ENCODE measurements at places on chromosomes 1 and 21. TPM values are rescaled to one million over a fixed set of nuclear protein-coding genes. Genes with fewer than 3 reads are reported as not detected.

Gene WNT3A
- total RNA-seq: not detected

Gene SH3D21
- total RNA-seq: 2.5 TPM

Gene CFHR5
- total RNA-seq: not detected

Gene NBPF4
- 0.11 TPM for total RNA-seq

Gene CELA3B
- not detected for total RNA-seq

Gene ESRRG
- total RNA-seq: not detected

Gene SLAMF8
- 3.2 TPM for total RNA-seq

DNA sequence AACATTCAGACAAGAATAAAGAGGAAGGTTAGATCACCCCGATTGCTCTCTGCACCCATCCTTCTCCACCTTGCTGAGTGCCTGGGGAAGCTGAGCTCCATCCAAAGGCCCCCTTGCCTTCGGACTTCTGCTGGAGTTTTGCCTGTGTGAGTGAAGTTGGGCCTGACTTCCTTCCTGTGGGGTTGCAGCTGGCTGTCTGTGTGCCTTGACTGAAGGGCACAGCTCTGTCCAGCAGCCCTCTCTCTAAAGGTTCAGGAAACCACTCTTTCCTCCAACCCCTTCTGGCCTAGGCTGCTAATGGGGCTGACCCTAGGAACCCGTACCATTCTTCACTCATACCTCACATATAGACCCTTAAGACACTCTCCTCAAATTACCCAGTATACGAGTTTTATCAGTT lies 173.4 kb upstream of the HMCN1 start:
- no peak for DNase-seq

DNA sequence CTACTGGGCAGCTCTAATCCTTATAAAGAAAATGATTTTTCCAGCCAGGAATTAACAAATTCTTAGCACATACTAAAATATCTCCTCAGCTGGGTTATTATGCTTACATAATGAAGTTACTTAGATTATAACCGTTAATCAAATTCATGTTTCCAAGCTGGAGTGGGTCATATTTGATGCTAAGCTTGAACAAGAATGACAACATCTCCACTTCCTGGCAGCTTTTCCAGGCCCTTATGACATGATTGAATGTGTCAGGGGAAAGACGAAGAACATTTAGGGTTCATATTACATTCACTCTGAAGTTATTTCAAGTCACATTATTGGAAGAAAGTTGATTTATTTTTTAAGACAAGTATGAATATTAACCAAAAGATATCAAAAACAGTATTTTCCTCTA lies 333.7 kb downstream of the PCP4 start:
- DNase-seq: no peak

DNA sequence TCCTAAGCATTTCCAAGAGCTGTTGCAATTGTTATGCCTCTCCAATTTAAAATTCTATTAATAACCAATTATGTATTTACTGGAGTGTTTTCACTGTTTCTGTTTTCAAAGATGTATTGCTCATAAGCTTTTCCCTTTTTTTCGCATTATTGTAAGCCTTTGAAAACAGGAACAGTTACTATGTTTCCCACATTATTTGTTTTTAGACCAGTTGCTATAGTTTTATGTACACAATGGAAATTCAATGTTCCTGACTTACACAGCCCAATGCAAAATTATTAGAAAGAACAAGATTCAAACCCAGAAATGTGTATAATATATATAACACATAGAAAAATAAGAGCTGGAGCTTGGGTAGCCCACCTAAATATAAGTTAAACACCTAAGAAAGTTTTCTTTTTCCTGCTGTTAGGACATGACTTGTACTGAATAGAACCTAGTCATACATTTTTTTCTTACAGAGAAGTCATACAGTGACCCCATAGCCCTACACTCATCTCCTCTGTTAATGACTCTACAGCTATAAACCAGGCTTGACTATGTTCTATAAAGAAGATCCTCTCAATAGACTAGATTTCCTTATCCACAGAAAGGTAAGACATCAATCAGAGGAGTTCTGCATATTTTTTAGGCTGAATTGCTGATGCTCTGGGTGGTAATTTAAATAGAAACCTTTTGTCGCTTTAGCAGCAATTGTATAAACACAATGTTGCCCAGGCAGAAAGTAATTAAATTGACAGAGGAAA lies 299.6 kb downstream of the USH2A start:
- DNase-seq: no peak

DNA sequence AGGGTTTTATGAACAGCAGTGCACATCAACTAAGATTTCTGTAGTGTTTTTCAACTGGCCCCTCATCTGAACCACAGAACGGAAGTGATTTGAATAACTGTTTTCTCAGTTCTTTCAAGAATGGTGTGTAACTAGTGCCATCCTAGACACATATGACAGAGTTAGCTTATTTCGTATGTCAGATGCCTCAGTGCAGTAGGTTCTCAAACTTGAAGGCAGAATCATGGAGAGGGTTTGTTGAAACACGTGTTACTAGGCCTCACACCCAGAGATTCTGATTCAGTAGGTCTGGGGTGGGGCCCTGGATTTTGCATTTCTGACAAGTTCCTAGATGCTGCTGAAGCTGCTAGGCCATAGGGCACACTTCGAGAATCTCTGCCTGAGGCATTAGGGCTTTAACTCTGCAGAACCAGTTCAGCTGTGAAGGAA lies 49.0 kb downstream of the SCCPDH start:
- no peak for DNase-seq

DNA sequence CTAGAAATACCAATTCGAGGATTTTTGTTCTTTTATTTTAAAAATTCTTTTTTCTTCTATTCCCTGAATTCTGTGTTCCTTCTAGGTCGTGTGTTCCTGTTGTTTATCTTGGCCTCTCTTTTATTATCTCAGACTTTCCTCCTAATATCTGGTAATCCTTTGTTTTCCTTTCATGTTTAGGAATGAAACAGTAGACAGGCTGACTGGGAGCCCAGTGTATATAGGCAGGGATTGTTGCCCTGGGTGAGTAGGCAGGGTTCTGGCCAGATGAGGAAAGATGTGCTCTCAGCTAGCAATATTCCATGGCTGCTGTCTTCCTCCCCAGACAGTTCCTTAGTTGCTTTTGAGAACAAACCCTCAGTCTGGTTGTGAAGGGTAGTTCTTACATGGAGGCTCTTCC lies 161.8 kb upstream of the PDE4B start:
- no peak for DNase-seq

DNA sequence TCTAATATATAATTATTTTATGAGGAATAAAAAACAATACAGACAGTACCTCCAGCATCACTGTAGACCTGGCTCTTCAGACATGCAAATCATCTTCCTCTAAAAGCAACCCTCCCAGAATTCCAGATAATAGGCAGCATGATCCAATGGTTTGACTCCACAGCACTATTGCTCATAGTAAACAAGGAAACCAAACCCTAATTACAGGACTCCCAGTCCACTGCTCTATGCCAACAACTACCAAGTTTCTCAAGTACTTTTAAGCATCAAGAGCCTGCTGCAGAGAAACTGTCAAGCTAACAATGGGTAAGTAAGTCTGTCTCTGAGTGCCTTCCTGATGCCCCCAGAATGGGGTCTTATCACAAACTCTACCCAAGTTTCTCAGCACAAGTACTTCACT lies 57.2 kb downstream of the EYA3 start:
- no peak for DNase-seq

DNA sequence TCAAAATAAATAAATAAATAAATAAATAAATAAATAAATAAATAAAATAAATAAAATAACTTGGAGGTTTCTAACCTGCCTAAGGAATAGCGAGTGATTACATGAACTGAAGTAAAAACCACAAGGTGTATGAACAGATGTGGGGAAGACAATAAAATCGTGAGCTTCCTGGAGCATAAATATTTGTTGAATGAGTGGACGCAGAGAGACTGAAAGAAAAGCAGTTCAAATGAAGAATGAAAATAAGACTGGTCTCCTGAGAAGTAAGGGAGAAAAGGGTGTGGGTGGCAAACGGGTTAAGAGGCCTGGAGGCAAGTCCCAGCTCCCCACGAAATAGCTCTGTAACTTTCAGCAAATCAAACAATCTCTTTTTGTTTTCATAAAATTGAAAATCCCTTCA lies 33.6 kb downstream of the CHML start:
- DNase-seq: no peak

DNA sequence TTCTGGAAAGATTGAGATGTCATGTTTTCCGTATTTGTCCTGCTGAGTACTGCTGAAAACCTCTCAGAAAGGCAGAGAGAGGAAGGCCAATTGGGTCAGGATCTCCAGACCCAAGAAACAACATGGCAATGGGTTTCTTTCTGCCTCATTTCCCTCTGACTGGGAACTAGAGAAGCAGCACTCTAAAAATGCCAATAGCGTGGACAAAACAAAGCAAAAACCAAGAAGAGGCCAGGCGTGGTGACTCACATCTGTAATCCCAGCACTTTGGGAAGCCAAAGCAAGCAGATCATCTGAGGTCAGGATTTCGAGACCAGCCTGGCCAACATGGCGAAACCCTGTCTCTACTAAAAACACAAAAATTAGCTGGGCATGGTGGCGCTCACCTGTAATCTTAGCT lies 18.3 kb downstream of the TNFRSF9 start:
- no peak for DNase-seq

GRCh38 chr21:42174173-42174572 lies 44.8 kb upstream of the ABCG1 start:
- DNase-seq: no peak

DNA sequence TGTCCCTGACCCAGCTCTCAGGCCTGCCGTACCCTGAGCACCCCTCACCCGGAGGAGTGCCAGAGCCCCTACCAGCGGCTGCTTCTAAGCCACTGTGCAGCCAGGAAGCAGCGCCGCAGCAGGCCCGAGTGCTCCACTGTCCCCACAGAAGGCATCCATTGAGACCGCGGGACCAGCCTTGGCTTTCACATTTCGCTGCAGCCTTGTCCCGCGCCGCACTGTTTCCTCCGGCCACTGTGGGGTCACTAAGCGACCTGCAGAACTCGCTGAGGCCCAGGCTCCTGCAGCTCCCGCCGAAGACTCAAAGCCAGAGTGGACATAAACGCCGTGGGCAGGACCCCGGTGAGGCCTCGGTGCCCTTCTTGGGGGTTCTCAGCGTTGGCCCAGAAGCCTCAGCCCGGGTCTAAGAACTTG lies 3.0 kb downstream of the ALX3 start:
- no peak for DNase-seq

DNA sequence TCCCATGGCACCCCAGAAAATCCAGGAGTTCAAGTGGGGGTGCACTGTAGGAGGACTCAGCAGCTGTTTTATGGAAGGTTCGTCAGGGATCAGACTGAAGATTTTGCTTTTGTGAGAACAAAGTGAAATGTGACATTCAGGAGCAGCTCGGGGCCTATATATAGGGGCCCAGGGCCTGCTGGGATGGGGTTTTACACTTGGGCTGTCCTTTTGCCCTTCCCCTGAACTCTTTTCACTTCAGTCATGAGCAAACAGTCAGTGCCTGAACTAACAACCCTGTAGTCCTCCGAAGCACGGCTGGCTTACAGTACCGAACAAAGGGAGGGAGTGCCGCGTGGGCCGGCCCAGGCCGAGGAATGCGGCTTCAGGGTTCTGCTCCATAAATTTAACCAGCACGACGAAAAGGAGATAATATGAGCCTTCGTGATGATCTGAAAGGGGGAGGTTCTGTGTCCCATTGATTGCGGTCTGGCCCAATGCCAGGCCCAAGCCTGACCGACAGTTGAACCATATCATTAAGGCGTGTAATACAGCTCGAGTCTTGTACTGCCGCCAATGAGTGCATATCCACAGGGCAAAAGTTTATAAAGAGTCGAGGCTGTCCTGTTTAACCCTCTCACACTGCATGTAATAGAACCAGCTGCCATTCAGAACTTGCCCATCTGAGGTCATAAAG lies 139.9 kb downstream of the DHRS3 start:
- no peak for DNase-seq

DNA sequence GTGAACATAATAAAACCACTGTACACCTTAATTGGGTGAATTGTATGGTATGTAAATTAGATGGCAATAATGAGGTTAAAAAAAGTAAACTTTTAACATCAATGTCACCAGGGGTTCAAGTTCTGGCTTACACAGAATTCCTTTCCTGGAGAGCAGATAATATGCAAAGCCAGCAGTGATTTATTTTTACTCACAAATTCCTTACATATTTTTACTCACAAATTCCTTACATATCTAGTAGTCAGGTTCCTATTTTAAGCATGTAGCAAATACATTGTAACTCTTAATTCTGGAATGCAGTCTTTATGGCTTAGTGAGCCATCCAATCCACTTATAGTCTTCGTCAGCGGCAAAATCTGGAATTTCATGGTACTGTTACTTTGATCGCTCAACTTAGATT lies 1.3 kb upstream of the UBE4B start:
- no peak for DNase-seq

DNA sequence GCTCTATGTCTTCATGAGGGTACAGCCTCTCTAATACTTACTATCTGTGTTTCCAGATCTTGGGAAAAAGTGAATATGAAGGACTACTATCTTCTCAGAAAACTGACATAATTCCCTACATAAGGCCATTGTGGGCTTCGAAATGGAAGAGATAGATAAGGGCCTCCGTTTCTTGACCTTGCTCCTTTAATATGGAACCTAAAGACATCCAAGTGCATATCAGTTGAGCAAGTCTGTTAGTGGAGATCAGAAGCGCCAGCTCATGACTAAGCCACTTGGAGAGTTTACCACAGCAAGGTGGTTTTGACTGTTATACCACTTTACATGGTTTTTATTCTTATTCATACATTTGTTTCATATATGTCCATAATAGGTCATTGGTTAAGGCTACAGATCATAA lies 35.3 kb upstream of the FCER1A start:
- no peak for DNase-seq

DNA sequence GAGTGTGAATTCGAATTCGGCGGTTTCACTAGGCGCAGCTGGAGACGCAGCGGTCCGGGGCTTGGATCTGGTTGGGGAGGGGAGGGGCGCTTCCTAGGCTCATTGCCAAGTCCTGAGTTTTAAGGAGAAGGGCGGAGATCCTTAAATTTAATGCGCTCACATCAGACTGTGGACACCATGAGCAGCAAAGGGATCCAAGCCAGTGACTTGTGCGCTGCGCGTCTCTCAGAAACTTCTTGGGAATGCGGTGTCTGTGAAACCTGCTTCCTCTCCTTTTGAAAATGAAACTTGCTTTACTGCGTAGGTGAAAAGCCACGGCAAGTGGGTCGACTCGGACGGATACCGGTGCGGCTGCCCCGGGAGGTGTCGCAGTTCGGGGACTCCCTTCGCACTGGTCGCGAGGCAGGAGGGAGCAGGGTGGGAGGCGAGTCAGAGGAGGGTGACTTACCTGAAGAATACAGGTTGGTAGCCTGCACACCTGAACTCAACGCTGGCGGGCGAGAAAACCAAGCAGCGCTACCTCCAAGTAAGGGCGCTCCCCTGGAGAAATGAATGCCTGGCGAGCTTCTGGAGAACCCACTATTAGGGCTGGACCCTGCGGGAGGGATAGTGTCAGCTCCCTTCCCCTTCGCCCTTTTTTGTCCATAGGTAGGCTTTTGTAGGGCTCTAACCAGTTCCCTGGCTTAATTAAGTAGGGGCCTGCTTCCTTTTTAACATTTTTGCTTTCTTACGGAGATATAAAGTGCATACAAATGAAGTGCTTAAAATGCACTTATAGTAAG lies 992 bp downstream of the TENT5C start:
- DNase-seq: peak; percentile 64

DNA sequence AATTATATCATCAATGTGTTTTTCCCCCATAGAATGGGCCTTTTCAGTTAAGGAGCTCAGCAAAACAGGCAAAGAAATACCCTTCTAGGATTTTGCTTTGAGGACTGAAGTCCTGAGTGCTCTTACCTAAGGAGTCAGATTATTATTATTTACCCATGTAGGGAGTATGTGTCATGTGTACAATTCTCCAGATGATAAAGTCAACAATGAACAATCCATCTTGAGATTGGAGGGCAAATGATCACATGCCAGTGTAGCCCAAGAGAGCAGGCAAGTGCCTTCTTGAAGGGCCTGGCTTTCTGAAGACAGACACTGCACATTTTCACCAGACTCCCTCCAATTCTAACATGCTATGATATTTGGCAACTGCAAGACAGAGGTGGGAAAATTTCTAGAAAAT lies 159.7 kb downstream of the PCNX2 start:
- DNase-seq: no peak

Data from CD8-positive, alpha-beta memory T cell (primary cell).